ENCODE measurements at places on chromosomes 1 and 21.

GRCh38 chr21:17270229-17270628, 242.6 kb upstream of the CXADR start:
- peak; percentile 32 for DNase-seq

GRCh38 chr1:53968125-53968513, 22.0 kb downstream of the LRRC42 start:
- no peak for DNase-seq

GRCh38 chr1:50103615-50104081, 5.1 kb upstream of the ELAVL4 start:
- DNase-seq, result no peak

DNA sequence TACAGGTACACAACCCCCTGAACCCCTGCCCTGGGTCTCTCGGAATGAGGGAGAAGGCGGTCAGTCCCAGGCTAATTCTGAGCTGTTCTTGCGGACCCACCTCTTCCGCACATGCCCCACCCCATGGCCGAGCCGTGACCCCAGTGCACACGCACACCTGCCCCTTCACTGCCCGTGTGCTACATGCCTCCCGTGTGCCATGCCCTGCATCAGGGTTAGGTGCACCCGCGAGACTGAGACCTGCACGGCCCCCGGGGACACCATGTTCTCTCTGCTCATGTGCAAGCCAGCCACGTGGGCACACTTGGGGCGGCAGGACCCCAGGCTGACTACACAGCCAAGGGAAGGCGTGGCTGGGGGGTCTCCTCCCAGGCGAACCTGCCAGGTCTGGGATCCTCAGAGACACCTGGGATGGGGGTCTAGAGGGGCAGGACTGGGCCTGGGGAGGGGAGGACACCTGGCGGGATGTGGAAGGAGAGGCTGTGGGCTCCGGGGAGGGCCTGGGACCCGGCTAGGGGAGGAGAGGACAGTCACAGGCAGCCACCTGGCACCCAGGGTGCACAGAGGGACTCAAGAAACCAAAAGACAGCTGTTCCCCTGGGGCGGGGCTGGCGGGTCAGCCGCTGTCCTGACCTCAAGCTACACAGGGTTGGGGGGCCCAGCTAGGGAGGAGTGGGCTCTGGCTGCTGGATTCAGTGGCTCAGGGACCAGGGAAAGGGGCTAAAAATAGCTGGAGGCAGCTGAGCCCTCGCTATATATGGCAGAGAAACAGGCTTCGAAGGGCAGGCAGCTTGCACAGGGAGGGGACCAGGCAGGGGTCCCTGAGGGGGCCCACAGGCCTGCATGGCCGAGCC, 133.4 kb downstream of the CASZ1 start:
- DNase-seq, result no peak

DNA sequence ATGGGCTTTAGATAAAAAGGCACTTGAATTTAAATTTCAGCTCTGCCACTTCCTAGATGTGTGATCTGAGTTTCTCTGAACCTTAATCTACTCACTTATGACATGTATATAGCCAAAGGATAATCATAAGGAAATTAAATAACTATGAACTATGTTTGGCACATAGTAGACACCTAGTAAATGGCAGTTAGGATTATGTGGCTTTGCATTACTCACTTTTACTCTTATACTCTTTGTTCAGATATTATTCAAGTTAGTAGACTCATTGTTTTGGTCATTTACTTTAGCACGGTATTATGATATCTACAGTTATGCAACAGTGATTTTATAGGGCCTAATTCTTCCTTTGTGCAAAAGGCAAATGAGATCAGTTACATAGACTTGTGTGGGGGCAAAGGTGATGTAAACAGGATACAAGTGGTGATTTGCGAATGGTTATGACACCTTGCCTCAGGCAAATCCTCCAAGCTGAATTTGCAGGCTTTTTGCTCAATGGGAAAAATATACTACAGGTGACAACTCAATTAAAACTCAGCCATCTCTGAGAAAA, 297.2 kb upstream of the PBX1 start:
- no peak for DNase-seq

DNA sequence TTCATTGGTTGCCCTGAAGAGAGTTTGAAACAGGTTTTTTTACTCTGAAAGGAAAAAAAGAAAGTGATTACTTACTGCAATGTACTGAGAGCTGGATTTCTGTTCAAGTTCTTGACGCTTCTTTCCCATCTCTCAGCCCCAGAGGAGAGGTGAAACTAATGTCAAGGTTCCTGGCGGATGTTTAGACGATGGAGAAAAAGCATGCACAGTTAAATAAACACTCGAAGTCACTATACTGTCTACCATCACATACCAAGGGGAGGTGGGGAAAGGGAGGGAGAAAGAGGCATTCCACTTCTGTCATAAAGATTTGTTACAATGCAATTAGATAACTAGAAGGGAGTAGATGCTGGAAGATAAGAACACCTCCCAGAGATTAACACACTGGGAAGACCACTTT, 177.0 kb upstream of the TNR start:
- DNase-seq, result no peak

GRCh38 chr1:62103846-62104245, 90.8 kb upstream of the L1TD1 start:
- no peak for DNase-seq

GRCh38 chr1:147201276-147201675, 23.9 kb downstream of the FMO5 start:
- DNase-seq, result no peak

- no peak for DNase-seq
These were observed 94.3 kb upstream of the C1orf105 start for GRCh38 chr1:172326136-172326535.

DNA sequence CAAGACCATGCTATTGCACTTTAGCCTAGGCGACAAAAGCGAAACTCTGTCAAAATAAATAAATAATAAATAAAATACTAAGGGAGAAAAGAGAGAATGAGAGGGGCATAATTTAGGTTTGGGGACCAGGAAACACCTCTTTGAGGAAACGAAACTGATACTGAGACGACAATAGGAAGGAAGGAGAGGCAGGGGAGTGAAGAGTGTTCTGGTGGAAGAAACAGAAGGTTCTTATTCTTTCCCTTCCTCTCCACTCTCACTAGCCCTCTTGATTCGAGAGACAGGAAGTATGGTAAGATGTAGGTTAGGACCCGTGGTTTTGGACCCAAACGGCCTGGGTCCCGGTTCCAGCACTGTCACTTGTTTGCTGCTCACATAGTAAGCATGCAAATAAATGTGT, 1.6 kb upstream of the NKAIN1 start:
- DNase-seq, result no peak

GRCh38 chr1:229561141-229561540, 2.6 kb upstream of the ABCB10 start:
- no peak for DNase-seq

DNA sequence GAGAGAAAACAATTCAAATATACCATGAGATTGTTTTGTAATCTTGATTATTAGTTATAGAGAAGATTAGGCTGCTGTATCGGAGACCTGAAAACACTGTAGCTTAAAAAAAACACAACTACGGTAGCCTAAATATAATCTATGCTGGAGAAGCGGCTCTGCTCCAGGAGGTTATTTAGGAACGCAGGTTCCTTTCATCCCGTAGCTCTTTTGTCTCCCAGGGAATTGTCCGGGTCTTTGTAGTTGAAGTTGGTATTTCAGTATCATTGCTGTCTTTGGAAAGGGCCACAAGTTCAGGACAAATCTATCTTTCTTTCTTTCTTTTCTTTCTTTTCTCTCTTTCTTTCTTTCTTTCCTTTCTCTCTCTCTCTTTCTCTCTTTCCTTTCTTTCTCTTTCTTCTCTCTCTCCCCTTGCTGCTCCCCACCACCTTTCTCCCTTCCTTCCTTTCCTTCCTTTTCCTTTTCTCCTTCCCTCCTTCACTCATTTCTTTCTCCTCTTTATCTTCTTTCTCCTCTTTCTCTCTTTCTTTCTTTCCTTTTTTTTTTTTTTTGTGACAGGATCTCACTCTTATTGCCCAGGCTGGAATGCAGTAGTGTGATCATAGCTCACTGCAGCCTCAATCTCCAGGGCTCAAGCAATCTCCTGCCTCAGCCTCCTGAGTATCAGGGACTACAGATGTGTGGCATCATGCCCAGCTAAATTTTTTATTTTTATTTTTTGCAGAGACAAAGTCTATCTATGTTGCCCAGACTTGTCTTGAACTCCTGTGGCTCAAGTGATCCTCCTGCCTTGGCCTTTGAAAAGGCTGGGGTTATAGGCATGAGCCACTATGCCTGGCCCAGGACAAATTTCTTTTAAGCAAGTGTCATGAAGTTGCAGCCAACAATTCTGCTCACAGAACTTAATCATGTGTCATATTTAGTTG, 10.9 kb upstream of the NFIA start:
- no peak for DNase-seq

GRCh38 chr1:50332941-50333594, 90.2 kb downstream of the DMRTA2 start:
- DNase-seq, result peak; percentile 50

DNA sequence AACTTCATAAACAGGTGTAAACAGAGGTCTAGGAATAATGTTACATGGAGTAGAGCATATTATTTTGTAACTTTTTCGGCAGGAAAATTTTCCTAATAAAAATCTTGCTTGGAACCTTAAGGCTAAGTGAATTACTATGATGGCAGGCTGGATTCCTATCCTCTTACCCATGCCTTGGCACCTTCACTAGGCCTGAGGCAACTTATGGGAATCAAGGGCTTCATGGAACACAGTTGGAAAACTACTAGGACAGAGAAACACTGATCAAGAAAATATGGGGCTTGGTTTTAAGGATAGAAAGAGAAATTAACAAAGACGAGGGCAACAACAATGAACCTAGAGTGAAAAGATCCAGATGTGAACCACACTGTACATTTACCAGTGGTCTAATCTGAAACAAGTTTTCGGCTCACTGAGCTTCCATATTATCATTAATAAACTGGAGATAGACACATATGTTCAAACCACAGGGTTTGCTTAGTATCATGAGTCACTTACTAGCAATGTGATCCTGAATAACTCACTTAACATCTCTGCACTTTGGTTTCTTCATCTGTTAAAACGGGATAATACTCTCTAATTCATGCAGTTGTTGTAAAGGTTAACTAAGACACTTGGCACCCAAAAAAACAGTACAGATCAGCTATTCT, 68.5 kb downstream of the GPATCH2 start:
- DNase-seq, result no peak

GRCh38 chr1:151846062-151846568, 6.5 kb upstream of the C2CD4D start:
- DNase-seq, result peak; percentile 48

DNA sequence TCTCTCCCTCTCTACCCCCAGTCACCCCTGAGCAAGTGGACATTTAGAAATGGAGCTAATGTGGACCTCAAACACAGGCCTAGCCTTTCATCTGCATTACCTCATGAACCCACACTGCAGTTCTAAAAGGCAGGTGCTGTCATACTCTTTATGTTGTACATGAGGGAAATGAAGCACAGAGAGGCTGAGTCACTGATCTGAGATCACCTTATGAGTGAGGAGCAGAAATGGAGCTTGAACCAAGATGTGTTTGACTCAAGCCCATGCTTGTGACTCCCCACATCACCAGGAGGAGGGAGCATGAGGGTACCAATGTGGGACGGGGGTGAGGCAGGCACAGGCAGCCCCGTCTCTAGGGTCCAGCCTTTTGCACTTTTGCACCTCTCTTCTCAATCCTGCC, 702.8 kb downstream of the PTPRU start:
- DNase-seq, result peak; percentile 44

GRCh38 chr21:27700974-27701614, 734.2 kb upstream of the ADAMTS5 start:
- DNase-seq, result peak; percentile 74

GRCh38 chr21:26842300-26842699, 2.9 kb downstream of the ADAMTS1 start:
- DNase-seq, result peak; percentile 40

GRCh38 chr1:156217871-156218270, 5.1 kb downstream of the PMF1 start:
- DNase-seq, result peak; percentile 43

DNA sequence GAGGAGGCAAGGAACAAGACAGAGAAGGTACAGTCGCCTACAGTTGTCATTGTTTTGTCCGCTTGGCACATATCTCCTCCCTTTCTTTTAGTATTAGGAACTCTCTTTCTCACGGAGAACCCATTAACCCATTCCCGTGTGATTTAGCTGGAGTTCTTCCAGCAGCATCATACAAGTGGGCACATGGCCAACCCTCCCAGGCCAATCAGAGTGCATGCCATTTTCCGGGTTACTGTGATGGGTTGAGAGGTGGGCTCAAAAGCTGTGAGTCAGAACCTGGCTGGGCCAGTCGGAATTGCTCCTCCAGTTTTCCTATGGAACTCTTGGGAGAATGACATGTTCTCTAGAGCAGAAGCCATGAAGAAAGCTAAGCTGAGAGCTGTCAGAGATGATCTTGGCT, 83.1 kb upstream of the SOD1 start:
- DNase-seq, result no peak
